ENCODE measurements at places on chromosomes 16 and 17.

DNA sequence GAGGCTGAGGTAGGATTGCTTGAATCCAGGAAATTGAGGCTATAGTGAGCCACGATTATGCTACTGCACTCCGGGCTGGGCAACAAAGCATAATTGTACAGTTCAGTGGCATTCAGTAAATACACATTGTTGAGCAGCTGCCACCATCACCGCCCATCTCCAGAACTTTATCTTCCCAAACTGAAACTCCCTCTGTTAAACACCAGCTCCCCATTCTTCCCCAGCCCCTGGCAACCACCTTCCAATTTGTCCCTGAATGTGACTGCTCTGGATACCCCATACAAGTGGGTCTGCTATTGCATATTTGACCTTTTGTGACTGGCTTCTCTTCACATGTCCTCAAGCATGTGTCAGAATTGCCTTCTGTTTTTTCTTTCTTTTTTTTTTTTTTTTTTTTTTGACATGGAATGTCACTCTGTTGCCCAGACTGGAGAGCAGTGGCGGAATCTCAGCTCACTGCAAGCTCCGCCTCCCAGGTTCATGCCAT is 2.9 kb downstream of the RPL38 start:
- DNase-seq, result no peak

- no peak for DNase-seq
Measured at GRCh38 chr17:44608727-44609435, 47.4 kb upstream of the MEIOC start.

- no peak for DNase-seq
Measured at GRCh38 chr17:27158382-27158781, 135.5 kb upstream of the WSB1 start.

GRCh38 chr16:2897110-2897509 is 14.1 kb downstream of the FLYWCH2 start:
- no peak for DNase-seq

- DNase-seq, result no peak
Measured at GRCh38 chr16:15650698-15651171, 690 bp downstream of the NDE1 start.

- no peak for DNase-seq
Measured at GRCh38 chr17:61744804-61745203, 118.5 kb downstream of the BRIP1 start.

- no peak for DNase-seq
Measured at GRCh38 chr16:5601957-5602356, 504.4 kb upstream of the EEF2KMT start.

GRCh38 chr17:45334701-45335677 is 18.2 kb upstream of the MAP3K14 start:
- DNase-seq, result no peak

GRCh38 chr16:50068550-50068949 is 2.8 kb downstream of the HEATR3 start:
- no peak for DNase-seq
